Lung microvascular endothelial cell (primary cell): ENCODE measurements at places on chromosomes 13 and 19. TPM values are rescaled to one million over a fixed set of nuclear protein-coding genes. Genes with fewer than 3 reads are reported as not detected.

GRCh38 chr13:43150369-43151207, 127.2 kb downstream of the DNAJC15 start:
- DNase-seq: no peak

DNA sequence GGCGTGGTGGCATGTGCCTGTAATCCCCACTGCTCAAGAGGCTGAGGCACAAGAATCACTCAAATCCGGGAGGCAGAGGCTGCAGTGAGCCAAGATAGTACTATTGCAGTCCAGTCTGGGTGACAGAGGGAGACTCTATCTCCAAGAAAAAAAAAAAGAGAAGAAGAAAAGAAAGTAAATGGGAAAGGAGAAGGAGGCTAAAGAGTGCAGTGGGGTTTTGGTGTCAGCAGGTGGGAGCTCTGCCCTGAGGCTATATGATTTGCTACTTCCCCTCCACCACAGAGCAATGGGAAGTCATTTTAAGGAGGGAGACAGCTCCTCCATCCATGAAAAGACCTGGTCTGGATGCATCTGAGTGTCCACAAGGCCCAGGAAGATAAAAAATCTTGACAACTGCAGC, 23.1 kb downstream of the UNC13A start:
- DNase-seq: no peak

The VMAC gene
- total RNA-seq: 3.9 and 7.7 TPM in 2 replicates

DNA sequence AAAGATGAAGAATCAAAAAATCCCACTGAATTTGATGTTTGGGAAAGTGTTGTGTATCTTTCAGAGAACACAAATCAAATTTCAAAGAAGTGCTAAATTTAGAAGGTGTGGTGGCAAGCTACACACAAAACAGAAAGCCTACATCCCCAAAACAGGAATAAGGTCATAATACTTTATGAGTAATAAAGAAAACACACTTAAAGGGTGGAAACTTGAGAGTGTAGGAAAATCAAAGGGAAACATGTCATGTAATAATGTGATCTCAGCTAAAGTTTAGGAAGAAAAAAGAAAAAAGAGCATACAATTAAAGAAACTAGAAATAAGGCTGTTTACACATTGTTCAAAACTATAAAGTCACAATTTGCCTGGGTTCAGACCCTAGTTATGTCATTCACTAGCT, 668.7 kb downstream of the PCDH17 start:
- DNase-seq: no peak

The ZNF708 gene
- 5.7 and 9.5 TPM in 2 replicates for total RNA-seq
